ENCODE measurements at places on chromosomes 5 and 9.

DNA sequence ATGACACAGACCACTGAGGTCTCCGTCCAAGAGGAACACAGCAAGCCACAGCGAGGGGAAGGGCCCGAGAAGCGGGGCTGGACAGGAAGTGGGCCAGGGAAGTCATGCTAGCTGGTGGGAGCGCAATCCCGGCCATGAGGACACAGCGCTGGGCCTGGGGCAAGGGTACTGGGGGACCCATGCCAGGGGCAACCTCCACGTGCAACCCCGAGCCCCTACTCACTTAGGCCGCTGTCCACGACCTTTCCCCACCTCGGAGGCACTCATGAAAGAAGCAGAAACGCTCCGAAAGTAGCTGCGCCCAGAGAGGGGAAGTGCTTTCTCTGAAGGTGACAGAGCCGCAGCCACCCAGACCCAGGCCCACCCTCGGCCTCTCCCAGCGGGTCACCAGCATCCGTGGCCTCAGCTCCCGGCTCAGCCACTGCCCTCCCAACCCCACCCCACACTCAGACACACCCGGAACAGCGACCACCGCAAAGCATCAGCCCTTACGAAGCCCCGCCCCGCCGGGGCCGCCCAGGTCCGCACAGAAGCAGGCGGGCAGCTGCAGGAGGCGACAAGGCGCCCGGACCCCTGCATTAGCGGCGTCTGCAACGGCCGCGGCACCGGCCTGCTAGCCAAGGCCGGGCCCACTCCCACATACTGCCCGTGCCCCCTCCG lies 782 bp downstream of the BICD2 start:
- no peak for DNase-seq

GRCh38 chr9:26346942-26347477 lies 545.6 kb downstream of the CAAP1 start:
- DNase-seq: no peak

- no peak for DNase-seq
These were observed 61.8 kb downstream of the ERAP1 start for GRCh38 chr5:96745844-96746531.

- no peak for DNase-seq
These were observed 18.8 kb downstream of the SNCAIP start for GRCh38 chr5:122330881-122331280.

- no peak for DNase-seq
These were observed 108.9 kb upstream of the LHFPL2 start for GRCh38 chr5:78757269-78758053.

DNA sequence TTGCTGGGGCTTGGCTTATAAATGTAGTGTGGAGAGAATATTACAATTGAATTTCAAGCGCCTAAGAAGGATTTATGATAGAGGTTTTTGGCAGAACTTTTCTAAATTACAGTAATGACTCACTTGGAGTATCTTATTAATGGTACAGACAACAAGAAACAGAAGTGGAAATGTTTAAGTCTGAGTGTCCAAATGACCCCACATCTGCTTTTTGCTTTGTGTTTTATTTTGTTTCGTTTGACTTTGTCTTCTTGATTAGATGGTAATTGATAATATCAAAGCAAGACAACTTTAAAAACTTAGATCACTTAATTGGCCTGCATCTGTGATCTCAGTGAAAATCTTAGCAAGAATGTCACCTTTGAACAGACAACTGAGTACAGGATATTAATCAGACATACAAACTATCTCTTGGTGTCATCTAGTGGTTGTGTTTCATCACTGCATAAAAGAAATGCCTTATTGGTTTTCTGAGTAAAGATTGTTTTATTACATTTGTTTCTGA lies 577.4 kb downstream of the ISL1 start:
- no peak for DNase-seq

DNA sequence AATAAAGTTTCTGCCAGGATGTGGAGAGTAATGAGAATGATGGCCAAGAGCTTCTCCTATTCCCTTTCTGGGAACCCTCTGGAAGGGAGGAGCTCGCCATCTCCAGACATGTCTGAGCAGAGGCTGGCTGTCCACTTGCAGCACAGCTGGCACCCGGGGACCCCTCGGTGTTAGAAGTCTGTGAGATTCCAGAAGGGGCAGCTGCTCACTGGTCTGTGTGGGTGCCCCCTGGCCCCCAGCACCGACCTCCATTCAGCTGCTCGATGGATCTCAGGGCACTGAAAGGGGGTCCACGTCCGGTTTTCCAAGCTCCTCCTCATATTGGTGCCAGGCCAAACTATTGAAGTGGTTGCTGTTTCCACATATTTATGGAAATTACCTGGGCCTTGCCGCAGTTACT lies 3.6 kb upstream of the FAM163B start:
- DNase-seq: no peak

GRCh38 chr5:15463231-15463980 lies 36.6 kb upstream of the FBXL7 start:
- no peak for DNase-seq

DNA sequence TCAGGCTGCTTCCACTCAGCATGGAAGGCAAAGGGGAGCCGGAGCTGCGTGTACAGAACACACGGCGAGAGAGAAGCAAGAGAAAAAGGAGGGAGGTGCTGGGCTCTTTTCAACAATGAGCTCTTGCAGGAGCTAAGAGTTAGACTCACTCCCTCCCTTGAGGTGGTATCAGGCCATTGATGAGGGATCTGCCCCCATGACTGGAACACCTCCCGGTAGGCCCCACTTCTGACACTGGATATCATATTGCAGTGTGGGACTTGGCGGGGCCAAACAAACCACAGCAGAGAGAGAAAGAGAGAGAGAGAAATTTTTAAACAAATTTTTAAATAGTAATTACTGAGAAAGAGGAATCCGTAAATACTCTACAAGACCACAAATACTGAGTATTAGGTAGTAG lies 182.2 kb downstream of the TRIO start:
- no peak for DNase-seq

- DNase-seq: no peak
These were observed 120.9 kb downstream of the NSG2 start for GRCh38 chr5:174166231-174167079.

DNA sequence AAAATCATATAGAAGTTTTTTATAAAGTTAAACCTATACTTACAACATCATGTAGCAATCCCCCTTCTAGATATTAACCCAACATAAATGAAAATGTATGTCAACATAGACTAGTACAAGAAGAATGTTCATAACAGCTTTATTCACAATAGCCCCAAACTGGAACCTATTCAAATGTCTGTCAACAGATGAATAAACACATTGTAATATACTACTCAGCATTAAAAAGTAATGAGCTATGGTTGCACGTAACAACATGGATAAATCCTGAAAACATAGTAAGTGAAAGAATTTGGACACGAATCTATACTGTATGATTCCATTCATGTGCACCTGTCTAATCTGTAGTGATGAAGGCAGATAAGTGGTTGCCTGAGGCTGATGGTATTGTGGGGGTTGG lies 73.9 kb downstream of the CSNK1G3 start:
- no peak for DNase-seq

DNA sequence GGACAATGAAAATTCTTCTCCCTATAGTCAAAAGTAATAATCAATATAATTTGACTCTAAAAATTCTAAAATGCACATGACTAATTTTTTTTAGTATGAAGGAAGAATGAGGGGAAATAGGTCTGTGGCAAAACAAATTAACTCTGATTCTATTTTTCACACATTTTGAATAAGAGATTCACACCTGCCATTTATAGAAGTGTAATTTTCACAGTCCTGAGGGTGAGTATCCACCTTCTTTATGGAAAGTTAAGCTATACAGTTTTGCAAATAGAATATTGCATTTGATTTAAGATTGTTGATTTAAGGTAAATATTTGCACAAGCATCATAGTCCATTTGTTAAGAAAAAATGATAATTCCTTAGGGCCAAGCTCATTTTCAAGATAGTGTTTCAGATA lies 417.7 kb downstream of the CHSY3 start:
- no peak for DNase-seq

DNA sequence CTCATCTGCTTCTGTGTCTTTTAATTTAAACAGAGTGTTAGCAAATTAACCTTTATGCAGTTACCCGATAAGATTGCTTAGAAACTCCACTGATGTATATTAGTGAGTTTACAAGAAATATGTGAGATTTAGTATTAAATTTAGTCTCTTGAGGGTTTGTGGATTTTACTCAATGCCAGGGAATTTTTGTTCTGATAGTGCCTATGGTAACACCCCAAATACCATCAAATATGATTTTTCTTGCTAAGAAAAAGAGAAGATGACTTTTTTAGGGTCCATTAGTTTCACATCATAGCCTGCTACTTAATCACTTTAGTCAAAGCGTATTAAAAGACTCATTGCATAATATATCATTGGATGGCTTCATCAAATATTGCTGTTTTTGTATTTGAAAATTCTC lies 224.9 kb downstream of the PCSK5 start:
- DNase-seq: no peak

GRCh38 chr5:172760959-172761358 lies 10.0 kb downstream of the DUSP1 start:
- no peak for DNase-seq

- no peak for DNase-seq
These were observed 24.5 kb upstream of the NRARP start for GRCh38 chr9:137326445-137327065.

GRCh38 chr9:72315510-72316311 lies 49.3 kb downstream of the ZFAND5 start:
- no peak for DNase-seq

- DNase-seq: no peak
These were observed 41.8 kb downstream of the GRAMD2B start for GRCh38 chr5:126464959-126465358.

DNA sequence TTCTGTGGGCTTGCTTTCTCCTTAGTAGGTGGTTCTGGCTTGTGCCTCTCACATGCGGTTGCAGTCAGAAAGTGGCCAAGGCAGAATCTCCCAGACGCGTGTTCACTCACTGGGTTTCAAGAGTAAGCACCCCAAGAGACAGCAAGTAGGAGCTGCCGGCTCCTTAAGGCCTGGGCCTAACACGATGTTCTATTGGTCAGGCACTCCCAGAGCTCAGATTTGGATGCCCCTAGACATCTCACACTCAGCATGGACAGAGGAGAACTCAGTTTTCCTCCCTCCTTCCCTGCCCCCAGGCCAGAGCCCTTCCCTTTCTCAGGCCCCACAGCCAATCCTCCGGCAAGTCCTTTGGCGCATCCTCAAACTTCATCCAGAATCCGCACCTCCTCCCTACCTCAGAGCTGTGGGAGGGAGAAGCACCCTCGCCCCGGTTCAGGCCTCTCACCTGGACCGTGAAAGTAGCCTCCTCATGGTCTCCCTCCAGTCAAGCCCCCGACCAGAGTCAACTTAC lies 6.5 kb upstream of the CARD19 start:
- DNase-seq: no peak

DNA sequence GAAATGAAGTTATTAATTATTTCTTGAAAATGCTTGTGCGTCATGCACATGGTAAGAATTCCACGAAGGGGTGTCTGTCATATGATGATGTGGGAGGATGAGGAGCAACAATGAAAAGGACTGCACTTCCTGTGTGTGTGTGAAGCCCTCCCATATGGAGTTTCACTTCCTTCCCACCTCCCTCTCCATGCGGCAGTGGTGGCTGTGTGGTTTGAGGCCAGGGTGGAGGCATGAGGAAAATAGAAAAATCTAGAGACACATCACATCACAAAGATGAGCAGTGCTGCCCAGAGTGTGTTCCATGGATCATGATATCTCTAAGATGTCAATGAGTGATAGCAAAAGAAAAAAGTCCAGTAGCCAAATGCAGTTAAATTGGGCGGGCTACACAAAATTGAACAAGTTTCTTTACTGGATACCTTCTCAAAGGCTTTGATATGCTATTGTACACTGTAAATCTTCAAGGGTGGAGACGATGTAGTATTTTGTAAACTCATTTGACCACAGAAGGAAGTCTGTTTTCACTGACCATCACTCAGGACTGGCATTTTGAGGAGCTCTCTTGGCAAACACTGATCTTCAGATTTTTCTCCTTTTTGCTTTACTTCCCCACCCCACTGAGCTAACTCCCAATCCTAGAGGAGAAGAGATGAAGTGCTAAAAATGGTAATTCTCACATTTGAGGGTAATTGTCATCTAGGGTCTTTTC lies 55.7 kb upstream of the EQTN start:
- DNase-seq: no peak

- DNase-seq: no peak
These were observed 11.3 kb downstream of the C5orf15 start for GRCh38 chr5:133957080-133957479.

DNA sequence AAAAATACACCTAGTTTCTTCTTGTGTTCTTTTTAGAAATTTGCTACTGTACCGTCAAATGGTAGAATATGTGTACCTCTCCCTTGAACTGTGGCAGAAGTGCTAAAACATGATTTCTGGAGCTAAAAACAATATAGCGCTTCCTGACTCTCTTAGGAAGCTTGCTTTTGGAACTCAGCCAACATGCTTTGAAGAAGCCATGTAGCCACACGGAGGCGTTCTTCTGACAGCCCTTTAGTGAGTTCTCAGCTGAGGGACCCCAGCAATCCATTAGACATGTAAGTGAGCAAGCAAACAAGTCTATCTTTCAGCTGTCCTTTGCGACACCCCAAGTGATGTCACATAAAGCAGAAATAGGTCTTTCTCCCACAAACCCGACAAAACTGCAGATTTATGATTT lies 917.0 kb downstream of the CDH9 start:
- no peak for DNase-seq

- DNase-seq: no peak
These were observed 23.3 kb downstream of the SAR1B start for GRCh38 chr5:134609232-134609851.

DNA sequence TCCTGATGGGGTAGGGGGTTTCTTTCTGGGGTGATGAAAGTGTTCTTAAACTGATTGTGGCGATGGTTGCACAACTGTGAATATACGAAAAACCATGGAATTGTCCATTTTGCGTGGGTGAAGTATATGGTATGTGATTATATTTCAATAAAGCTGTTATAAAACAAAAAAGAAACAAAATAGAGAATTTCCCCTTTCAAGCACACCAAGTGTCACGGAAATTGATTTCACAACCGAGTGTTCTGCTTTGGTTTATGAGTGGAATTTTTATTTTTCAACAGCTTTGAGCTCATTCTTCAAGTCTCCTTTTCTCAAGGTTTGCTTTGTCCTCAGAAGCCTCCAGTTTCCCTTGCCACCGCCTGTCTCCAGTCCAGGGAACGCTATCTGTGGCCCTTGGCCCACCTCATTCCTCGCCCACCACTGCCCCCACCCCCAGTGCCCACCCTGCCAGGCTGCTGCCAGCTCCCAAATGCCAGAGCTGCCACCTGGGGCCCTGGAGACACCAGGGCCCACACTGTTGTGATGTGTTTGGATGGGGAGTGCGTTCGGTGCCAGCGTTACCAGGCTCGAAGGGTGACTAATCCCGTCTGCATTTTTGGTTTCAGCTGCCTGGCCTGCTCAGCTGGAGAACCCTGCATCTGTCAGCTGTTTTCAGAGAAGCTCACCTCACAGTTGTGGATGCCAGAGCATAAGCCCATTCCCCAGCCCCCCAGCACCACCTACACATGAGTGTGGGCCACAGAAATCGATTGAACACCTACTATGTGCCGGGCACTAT lies 30.4 kb downstream of the DUSP1 start:
- no peak for DNase-seq

DNA sequence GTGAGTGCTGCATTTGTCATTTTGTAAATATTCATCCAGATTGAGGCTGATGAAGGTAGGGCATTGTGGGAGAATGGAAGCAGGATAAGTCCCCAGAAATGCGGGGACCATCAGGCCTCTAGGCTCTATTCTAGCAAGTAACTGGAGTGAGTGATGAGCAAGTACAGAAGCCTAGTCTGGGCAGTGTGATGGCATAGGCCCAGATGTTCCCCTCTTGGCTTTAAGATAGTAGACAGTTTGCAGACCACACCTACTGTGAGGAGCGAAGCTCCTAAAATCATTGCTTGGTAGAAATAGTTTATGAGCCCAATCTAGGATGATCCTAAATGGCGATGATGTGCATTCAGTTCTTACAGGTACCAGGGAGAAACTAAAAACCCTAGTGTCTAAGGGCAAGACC lies 24.3 kb downstream of the NDFIP1 start:
- DNase-seq: no peak

Data from activated T-cell treated with anti-CD3 and anti-CD28 coated beads for 24 hours (primary cell).